ENCODE measurements at places on chromosomes 3 and 15.

- DNase-seq: no peak
Measured at GRCh38 chr3:105722943-105723556, 145.8 kb downstream of the CBLB start.

DNA sequence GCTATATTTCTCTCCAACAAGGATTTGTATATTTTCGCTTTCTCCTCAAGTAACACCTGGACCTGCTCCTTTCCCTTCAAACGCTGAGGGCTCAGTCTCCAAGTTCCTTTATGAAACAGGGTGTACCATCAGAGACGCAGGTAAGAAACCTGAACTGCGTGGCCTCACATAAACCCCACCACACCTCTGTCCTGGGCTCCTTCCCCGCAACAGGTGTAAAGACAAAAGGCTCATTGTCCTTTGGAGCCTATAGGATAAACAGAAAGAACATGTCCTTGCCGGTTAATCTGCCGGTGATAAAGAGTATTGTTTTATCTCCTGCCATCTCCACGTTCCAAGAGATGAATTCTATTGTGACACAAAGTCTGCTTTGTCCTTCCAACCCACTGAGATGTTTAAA is 111.8 kb upstream of the ADAMTS9 start:
- no peak for DNase-seq

DNA sequence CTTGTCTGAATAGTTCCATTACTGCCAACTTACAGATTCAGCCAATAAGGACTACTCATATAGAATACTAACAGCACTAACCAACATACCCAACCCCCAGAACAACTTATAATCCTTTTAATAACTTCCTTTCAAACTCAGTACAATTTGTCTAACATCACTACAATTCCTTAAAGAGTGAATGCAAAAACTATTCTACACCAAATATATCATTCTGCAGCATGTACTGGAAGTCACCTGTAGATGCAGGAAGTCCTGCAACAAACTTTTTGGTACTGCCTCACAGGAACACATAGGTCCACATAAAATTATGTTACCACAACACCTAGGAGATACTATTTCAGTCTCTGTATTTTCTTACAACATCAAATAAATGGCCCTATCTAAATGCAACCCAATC is 2.1 kb downstream of the CCNL1 start:
- DNase-seq: no peak

GRCh38 chr3:143207338-143207961 is 87.9 kb downstream of the CHST2 start:
- no peak for DNase-seq

DNA sequence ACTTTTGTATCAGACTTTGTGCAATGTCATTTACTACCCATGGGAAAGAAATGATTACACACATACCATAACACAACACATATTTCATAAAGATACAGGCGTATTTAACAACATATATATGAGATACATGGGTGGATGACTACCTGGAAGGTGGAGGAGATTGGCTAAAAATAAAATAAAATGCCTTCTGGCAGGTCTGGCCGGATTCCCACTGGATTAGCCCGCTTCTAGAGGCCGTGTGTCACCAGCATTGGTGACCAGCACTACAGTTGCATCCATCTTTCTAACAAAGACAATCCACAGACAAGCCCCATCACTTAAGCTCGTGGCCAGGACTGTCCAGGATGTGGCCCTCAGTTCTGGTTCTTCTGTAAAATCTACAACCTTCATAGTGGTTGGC is 21.0 kb upstream of the SEC22A start:
- no peak for DNase-seq

GRCh38 chr3:143600756-143601718 is 247.2 kb downstream of the SLC9A9 start:
- DNase-seq: peak; percentile 7

DNA sequence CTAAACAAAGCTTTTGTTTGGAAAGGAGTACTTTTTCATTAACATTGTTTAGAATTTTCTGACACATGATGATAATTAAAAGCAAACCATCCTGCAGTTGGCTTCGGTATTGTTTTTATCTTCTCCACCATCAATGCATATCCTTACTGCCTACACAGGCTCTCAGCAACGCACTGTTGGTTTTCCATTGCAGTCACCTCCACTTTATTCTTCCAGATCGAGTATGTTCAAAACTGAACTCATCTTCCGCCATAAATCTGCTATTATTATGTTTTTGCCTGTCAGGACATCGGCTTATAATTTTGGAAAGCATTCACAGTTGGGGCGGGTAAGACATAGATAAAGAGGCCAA is 589 bp upstream of the SENP5 start:
- no peak for DNase-seq

- no peak for DNase-seq
Measured at GRCh38 chr3:59234884-59235633, 185.2 kb upstream of the CFAP20DC start.

DNA sequence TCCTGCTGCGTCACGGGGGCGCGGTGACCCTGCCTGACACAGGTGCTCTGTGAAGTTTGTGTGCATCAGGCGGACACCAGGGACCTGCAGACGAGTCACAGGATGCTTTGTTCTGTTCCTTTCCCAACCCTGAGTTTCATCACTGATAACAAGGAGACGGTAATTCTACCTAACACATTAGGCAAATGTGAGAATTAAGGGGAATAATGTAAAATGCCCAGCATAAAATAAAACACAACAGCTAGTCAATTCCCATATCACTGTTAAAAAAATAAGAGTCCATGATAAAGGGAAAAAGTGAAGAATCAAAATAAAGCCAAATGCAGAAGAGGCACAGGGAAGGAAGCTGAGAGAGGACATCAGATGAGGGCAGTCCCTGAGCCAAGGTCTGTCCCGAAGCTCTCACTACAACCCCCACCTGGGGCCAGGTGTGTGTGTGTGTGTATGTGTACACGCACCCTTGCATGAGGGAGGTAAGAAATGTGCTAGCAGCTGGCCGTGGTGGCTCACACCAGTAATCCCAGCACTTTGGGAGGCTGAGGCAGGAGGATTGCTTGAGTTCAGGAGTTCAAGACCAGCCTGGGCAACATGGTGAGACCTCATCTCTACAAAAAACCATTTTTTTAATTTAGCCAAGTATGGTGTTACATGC is 27.5 kb downstream of the PLA2G4D start:
- DNase-seq: no peak

DNA sequence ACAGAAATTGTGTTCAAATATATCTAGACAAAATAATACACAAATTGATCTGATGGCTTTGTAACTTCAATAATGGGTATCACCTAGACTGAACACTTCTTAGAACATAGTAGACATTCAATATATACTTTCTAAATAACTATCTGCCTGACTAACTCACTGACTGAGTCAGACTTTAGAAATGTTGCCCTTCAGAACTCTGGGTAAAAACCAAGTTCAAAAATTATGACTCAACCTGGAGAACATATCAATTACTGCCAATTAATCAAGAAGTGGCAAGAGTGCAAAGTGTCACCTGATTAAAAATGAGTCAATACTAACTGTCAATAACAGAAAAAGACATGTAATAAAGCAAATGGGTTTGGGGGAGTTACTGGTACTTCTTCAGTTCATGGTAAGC is 144.6 kb upstream of the TMCO5A start:
- DNase-seq: no peak

- no peak for DNase-seq
Measured at GRCh38 chr3:48077815-48078214, 61.6 kb upstream of the MAP4 start.

DNA sequence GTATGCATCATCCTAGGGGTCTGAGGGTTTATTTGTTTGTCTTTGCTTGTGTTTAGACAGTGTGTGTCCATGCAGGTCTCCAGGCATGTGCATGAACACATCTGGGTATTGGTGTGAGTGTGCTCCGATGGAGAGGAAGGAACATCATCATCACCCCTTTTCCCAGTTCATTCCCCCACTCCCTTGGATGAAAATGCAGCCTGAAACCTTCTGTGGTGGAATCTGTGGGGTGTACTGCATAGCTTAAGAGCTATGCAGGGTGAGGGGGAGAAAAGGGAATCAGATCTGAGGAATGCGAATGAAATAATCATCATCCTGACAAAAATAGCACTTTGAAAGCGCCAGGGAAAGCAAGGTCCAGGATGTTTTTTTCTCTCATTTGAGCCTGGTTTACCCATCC is 520.1 kb downstream of the NTRK3 start:
- DNase-seq: no peak

- no peak for DNase-seq
Measured at GRCh38 chr3:2372306-2372705, 273.6 kb downstream of the CNTN4 start.

- DNase-seq: peak; percentile 15
Measured at GRCh38 chr3:187979564-187979963, 174.4 kb upstream of the LPP start.

DNA sequence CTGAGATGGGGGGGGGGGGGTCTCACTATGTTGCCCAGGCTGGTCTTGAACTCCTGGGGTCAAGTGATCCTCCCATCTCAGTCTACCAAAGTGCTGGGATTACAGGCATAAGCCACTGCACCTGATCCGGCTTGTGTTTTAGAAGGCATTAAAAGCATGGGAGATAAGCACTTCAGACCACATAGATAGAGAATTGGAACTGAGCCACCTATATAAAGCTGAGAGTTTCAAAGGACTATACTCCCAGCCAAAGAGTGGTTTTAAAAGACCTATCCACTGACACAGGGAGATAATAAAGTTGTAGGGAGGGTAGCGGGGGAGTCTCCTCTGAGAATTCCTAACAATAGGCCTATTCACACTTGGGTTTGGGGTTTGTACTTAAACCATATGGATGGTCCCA is 34.8 kb downstream of the DENND4A start:
- no peak for DNase-seq
